Activated T-helper 1 cell treated with anti-CD3 and anti-CD28 coated beads, Interleukin-12 subunit alpha, Interleukin-12 subunit beta, Interleukin-2, Interleukin-4 antibody, amounts not matched to agents 30 ng/mL and 10 ng/mL and 1 ng/mL, durations not matched to agents 14 hours and 24 hours and 36 hours (primary cell): ENCODE measurements at places on chromosomes 16 and 17. TPM values are rescaled to one million over a fixed set of nuclear protein-coding genes. Genes with fewer than 3 reads are reported as not detected.

GRCh38 chr16:1279945-1280589, 24.2 kb downstream of the TPSD1 start:
- DNase-seq: no peak

DNA sequence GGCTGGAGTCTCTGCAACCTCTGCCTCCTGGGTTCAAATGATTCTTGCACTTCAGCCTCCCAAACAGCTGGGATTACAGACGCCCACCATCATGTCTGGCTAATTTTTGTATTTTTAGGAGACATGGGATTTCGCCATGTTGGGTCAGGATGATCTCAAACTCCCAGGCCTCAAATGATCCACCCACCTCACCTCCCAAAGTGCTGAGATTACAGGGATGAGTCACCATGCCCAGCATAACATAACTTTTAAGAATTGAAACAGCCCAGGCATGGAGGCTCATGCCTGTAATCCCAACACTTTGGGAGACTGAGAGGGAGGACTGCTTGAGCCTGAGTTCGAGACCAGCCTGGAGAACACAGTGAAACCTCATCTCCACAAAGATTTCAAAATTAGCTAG, 2.5 kb downstream of the RSL1D1 start:
- no peak for DNase-seq

GRCh38 chr17:51456942-51457341, 196.6 kb downstream of the UTP18 start:
- no peak for DNase-seq

GRCh38 chr17:10821770-10822169, 16.1 kb downstream of the PIRT start:
- no peak for DNase-seq

The CCL13 gene
- not detected in 2 replicates for total RNA-seq

- DNase-seq: no peak
Measured at GRCh38 chr17:22692066-22692805, 999.9 kb downstream of the KCNJ18 start.

GRCh38 chr17:47785538-47786123, 36.0 kb downstream of the OSBPL7 start:
- no peak for DNase-seq

The CAVIN1 gene
- 0.91 and 0.96 TPM in 2 replicates for total RNA-seq

GRCh38 chr16:79509211-79509631, 91.3 kb downstream of the MAF start:
- no peak for DNase-seq

- DNase-seq: no peak
Measured at GRCh38 chr17:43530288-43531081, 15.7 kb downstream of the ETV4 start.

GRCh38 chr17:27576477-27577083, 54.4 kb upstream of the LGALS9 start:
- DNase-seq: no peak

- peak; percentile 48 for DNase-seq
Measured at GRCh38 chr17:78257810-78258322, 26.4 kb downstream of the TMEM235 start.

DNA sequence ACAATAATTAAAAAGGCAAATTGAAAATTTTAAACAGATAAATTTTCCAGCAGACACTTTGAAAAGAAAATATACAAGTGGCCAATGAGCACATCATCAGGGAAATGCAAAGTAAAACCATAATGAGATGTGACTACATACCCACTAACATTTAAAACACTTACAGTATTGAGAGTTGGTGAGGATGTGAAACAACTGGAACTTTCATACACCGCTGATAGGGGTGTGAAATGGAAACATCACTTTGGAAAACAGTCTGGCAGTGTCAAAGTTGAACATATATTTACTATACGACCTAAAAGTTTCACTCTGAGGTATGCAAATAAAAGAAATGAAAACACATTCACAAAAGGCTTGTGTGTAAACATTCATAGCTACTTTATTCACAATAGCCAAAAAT, 94.0 kb upstream of the GNAO1 start:
- DNase-seq: no peak

DNA sequence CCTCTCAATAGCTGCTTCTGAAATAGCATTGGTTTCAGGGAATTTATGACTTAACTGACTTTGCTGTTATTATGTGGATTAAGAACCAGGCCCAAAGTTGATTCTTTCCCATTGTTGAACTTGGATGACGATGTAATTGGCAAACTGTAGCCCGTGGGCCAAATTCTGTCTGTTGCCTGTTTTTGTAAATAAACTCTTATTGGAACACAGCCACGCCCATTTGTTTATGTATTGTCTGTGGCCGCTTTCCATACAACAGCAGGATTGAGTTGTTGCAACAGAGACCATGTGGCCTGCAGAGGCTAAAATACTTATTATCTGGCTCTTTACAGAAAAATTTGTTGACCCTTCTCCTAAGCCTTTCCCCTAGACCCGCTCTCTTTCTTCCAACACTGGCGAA, 31.6 kb downstream of the NTN1 start:
- no peak for DNase-seq

- DNase-seq: no peak
Measured at GRCh38 chr16:50615891-50616290, 65.2 kb downstream of the SNX20 start.

GRCh38 chr17:49509588-49509917, 14.5 kb downstream of the NGFR start:
- no peak for DNase-seq

The CD300A gene
- 9.8 and 10.4 TPM in 2 replicates for total RNA-seq

The ELP5 gene
- 73.6 and 75.5 TPM in 2 replicates for total RNA-seq
